Stimulated activated memory B cell treated with anti-CD40 and anti-IgM and Interleukin-4, amounts not matched to agents 10 μg/mL and 1 μg/mL and 100 μg/mL, for 72 hours (primary cell): ENCODE measurements at places on chromosomes 13 and 19.

DNA sequence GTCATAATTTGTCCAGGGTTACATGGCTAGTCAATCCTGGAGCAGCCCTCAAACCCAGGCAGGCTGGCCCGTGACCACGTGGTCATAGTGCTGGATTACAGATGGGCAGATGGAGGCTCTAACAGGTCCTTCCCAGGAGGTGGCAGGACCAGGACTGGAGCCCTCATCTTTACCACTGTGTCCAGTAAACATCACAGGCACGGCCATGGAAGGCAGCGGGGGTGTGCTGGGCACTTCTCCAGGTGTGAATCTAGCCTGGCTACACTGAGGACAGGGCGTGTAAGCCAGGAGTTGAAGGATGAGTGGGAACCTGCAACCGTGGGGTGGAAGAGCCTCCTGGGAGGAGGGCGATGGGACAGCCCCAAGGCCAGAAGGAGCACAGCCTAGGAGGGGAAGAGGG lies 6.1 kb downstream of the CIC start:
- no peak for ATAC-seq

- no peak for ATAC-seq
These were observed 75.9 kb downstream of the TNFSF11 start for GRCh38 chr13:42649831-42650230.

- ATAC-seq, result no peak
These were observed 2.0 kb downstream of the ZNF57 start for GRCh38 chr19:2902590-2903218.

GRCh38 chr13:102405499-102406100 lies 3.8 kb upstream of the FGF14 start:
- no peak for ATAC-seq

DNA sequence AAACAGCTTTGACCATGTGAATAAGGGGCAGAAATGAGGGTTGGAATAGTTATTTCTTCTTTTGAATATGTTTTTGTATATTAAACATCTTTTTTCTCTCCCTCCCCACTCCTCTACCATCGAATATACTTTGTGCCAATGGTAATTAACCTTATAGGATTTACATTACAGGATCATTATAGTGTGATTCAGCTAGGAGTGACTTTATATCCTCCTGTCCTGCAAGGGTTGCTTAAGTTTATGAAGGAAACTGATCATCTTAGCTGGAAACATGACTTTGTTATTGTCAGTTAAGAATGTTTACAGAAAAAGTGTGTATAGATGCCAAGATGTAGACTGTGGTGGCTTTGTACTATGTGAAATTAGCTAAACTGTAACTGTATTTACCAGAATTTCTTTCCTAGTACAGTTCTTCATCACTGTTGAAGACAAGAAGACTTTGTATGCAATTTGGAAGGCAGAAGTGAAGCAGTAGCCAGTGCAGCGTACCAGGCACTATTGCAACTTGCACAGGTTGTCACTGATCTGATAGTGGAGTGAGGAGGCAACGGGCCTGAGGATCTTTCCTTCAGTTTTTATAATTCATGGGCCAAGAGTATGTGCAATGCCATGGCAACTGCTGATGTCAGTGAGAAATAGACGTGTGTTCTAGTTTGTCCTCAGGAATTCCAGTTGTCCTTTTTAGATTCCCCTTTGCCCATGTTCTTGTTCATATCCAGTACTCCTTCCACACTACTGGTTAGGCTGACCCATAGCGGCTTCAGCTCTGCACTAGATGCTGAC lies 8.2 kb upstream of the PAN3 start:
- ATAC-seq, result no peak

- no peak for ATAC-seq
These were observed 526 bp upstream of the DMWD start for GRCh38 chr19:45793178-45793564.

GRCh38 chr19:47493378-47494210 lies 9.6 kb upstream of the KPTN start:
- no peak for ATAC-seq

DNA sequence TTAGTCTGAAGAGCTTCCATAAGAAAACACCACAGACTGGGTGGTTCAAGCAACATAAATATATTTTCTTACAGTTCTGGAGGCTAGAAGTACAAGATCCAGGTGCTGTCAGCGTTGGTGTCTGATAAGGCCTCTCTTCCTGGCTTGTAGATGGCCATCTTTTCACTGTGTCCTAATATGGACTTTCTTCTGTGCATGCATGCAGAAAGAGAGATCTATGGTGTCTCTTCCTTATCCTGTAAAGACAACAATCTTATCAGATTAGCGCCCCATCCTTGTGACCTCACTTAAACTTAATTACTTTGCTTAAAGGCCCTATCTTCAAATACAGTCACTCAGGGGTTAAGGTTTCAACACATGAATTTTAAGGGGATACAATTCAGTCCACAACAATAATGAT lies 14.1 kb upstream of the NDFIP2 start:
- no peak for ATAC-seq

DNA sequence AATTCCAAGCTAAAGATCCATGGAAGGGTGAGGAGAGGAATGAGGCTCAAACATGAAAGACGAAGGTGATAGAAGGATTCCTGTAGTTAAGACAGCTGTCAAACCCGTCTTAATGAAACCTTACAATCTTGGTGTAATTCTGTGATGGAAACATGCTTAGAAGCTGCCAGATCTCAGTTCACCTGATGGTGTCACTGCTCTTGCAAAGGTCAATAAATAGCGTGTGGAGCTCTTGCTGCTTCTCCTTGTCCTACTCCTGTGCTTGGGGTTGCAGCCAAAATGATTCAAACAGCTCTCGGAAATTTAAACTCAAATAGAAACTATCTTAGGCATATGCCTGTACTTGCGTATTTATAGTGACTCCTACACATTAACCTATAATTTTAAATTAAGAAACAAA lies 1705.0 kb downstream of the OLFM4 start:
- no peak for ATAC-seq

DNA sequence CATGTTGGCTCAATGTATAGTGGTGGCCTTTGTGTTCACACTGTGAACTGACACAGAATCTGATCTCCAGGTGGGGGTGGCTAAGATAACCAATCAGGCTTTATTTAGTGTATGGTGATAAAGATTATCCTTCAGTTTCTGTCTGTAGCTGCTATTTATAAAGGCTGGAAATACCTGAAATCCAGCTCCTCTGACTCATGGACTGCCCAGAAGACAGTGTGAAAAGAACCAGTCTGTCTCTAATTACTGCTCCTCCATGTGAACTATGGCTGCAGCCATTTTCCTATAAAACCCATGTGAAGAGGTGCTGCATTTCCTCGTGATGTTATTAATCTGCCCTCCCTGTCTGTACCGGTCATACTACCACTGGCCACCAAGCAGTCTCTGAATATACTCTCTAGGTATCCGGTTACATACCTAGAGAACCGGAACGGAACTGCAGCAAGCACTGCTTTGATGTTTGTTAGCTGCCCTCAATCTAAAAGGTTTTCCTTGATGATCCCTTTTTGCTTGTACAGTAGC lies 238.0 kb downstream of the LHFPL6 start:
- no peak for ATAC-seq

GRCh38 chr19:13121551-13122274 lies 3.6 kb downstream of the NACC1 start:
- ATAC-seq, result peak; percentile 32

DNA sequence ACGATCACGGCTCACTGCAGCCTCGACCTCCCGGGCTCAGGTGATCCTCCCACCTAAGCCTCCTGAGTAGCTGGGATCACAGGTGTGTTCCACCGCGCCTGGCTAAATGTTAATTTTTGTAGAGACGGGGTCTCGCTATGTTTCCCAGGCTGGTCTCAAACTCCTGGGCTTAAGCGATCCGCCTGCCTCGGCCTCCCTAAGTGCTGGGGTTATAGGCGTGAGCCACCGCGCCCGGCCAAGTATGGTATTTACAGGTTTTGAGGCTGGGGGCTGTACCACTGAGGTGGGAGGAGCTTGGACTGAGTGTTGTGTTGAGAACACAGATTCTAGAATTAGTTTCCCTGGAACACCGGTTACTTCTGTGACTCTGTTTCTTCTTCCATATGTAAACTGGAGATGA lies 452 bp upstream of the PPM1N start:
- ATAC-seq, result no peak

DNA sequence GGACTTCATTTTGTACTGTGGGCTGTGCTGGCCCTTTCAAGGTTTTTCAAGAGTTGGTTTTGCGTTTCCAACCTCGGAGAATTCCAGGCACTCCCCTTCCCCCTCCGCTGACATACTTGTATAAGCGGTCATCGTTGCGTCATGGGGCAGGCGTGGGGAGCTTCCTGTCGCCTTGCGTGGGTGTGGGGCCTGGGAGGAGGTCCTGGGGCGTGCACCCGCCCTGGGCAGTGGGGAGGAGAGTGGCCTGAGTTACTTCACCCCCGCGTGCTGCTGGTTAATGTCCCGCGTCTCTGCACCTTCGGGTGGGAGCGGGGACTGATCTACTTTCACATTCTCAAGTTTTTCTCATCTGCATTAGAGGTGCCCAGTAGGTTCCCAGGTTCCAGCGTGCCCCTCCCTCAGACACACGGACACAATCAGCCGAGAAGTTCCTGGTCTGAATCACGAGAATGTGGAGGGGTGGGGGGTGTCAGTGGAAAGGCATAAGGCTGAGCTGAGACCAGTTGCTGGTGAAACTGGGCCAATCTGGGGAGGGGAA lies 4.1 kb downstream of the IER2 start:
- no peak for ATAC-seq

DNA sequence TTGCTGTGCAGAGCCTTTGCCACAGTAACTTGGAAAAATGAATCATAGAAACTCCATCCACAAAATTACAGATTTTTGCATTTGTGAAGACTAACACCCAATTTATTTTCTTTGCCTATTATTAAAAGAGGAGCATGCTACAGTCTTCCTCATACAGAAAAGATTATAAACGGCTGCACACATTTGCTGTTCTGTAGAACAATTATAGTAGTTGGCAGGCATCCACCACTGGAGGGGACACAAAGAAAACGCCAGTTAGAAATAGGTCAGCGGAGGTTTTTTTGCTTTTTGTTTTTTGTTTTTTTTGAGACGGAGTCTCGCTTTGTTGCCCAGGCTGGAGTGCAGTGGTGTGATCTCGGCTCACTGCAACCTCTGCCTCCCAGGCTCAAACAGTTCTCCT lies 51.6 kb downstream of the SACS start:
- ATAC-seq, result no peak

GRCh38 chr13:48246102-48246501 lies 13.1 kb downstream of the ITM2B start:
- ATAC-seq, result no peak

DNA sequence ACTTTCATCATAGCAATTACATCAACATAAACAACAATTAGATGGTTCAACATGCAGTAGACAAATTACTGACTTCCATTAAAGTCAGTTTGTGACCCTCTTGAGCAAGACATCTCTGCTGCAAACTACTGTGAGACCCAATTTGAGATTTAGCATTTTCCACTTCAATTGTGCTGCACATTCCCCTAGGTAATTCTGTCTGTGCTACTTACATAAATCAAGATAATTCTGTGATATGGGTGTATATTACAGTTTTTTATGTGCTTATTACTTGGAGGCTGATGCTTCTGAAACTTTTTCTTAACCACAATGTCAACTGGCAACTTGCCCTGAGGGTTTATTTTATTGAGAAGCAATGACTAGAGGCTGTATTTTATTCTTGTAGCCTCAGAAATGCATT lies 1714.4 kb downstream of the OLFM4 start:
- ATAC-seq, result no peak

DNA sequence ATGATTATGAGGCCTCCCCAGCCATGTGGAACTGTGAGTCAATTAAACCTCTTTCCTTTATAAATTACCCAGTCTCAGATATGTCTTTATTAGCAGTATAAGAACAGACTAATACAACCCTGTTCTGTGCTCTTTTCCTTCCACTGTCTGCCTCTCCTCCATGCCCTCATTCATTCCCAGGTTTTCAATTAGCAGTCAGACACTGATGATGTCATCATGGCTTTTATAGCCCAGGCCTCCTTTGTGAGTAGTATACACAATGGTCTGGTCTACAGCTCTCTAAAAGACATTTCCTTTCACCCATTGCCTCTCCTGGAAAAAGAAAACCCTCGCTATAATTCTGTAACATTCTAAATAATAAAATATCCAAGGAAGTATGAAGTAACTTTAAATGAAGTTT lies 25.5 kb downstream of the FGF14 start:
- ATAC-seq, result no peak

- no peak for ATAC-seq
These were observed 22.2 kb downstream of the NFIX start for GRCh38 chr19:13017306-13018034.

DNA sequence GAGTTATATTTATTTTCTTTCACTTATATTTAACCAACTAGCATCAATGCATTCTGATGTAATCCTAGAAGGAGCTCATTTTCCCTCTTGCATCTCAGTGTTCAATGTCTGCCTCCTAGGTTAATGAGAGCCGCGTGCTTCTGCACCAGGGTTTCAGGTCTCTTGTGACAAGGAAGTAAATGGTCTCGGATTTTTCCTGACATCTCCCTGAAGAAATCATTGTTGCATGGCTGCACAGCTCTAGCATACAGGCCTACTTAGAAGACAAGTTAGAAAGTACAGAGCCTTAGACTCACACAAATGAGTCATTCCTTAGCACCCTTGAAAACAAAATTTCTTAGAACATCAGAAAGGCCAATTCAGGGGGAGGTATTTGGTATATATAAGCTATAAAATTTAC lies 57.2 kb upstream of the KLF12 start:
- ATAC-seq, result no peak

- no peak for ATAC-seq
These were observed at the start of gene PLEKHA4 for GRCh38 chr19:48868114-48868886. Gene PLEKHA4 (minus strand): TSS chr19:48868617. CDS start chr19:48867620, 997 bp downstream.

DNA sequence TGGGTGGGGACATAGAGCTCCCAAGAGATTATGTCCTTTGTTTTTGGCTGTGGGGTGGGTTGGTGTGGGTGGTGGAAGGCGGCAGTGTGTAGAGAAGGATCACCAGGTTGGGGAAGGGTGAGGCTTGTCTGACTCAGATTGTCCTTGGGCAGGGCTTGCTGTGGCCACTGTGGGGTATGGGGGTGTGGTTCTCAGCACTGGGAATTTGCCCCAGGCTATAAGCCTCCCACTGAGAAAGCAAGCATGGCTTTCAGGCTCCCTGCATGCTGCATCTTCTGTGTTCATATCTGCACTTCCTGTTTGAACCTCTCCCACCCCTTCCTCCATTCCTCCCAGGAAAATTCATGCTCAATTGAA lies 34.9 kb downstream of the DNAJC15 start:
- ATAC-seq, result peak; percentile 66

DNA sequence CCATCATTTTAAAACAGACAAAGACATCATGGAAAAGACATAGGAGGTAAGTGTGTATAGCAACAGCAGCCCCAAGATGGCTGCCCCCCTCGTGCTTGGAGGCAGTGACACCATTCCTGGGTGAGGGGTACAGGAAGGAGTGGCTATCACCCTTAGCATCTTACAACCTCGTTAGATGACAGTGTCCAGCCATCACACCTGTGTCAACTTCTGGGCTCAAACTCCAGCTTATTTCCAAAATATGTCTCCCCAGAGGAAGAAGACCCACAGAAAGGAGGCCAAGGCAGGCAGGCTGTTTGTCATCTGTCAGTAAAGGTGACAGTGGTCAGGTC lies 27.5 kb downstream of the EPS15L1 start:
- ATAC-seq, result no peak
